NK-92 treated with Interleukin-12 subunit alpha and Interleukin-12 subunit beta, amount 100 ng/mL, for 24 hours (cell line): ENCODE measurements at places on chromosomes 3 and 15.

DNA sequence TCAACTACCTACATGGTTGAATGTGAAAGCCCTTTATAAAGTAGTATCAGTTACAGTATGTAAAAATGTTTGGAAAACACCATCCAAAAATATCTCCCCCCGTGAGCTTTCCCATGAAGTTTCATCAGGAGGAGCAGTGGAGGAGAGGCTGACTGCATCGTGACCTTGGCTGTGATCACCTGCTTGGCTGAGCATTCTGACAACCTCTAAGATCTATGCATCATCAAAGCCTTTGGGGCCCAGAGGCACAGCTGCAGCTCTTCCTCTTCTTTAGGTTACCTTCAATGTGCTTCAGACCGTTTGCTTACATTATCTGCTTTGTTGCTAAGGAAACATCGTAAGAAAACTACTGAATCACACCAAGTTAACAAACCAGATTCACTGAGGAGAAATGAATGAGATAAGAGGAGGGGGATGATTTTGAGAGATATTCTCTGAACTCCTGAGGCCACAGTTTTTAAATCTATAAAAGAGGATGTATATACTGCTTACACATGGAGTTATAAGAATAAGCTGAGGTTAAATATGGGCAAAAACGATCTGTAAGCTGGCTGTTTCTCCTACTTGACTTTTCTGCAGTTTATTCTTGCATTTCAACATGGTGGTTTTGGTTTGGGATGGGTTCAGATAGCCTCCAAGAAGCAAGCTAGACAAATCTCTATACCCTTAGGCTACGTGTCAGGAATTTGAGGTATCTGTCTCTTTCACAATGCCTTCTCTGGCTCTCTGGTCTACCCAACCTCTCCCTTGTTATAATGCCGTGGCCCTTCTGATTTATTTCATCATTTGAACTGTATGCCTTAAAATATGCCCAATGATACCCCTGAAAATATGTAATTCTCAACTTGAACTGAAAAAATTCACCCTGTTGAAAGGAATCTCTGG is 4.0 kb downstream of the GCSAM start:
- DNase-seq, result no peak

- DNase-seq, result no peak
Observed at GRCh38 chr3:37544869-37545352, 316.8 kb upstream of the CTDSPL start.

GRCh38 chr15:85312929-85313331 is 67.5 kb upstream of the AKAP13 start:
- DNase-seq, result no peak

DNA sequence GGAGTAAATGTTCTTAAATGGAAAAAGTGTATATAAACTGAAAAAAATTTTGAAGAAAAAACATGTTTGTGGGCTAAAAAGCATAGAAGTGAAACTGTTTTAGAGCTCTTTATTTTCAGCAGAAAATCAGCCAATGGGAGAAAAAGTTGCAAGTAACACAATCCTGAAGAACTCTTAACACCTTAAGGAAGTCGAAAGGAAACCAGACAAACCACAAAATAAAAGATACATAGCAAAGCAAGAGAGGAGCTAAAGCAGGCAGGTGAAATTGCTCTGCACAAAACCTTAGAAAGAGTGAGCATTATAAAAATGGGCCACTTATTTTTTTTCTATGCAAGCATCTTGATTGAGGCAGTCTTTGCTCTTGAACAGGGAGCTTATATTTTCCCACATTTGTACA is 300.5 kb downstream of the RAP2B start:
- DNase-seq, result no peak

DNA sequence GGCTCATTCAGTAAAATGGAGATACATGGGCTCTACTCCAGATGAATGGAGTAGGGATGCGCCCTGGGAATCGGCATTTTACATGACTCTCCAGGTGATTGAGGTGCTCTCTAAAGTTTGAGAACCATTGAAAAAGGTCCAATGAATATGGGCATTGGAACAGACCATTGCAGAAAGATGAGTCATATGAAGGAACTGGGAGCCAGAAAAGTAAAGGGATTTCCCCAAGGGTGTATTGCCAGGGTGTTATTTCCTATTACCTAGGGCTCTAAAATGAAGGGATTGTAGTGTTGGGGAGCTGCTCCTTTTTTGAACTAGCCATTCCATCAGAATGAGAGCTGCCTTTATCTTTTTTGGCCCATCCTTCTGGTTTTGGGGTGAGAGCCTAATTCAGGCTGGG is 21.7 kb downstream of the CLDN11 start:
- DNase-seq, result no peak

DNA sequence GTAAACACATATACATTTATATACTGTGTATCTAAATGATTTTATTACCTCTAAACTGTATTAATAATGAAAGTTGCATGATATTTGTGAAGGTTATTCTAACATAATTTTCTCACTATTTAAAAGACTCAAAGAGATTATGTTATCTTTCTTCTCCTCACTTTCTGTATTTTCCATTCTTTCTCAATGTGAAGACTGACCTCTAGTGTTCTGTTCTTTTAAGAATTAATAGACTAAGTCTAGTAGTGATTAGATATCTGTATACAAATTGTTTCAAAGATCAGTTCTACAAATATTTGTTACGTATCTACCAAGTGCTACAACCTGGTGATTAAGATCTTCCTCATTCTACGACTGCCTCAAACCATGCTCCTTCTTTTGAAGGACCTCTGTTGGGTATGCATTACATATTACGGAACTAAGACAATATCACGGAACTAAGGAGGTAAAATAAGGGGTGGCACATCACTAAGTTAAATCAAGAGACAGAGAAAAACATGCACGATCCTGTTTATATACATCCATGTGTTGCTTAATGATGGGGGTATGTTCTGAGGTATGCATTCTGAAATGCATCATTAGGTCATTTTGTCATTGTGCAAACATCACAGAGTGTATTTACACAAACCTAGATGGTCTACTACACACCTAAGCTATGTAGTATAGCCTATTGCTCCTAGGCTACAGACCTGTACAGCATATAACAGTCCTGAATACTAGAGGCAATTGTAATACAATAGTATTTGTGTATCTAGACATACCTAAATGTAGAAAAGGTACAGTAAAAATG is 161.5 kb upstream of the KBTBD8 start:
- DNase-seq, result no peak

DNA sequence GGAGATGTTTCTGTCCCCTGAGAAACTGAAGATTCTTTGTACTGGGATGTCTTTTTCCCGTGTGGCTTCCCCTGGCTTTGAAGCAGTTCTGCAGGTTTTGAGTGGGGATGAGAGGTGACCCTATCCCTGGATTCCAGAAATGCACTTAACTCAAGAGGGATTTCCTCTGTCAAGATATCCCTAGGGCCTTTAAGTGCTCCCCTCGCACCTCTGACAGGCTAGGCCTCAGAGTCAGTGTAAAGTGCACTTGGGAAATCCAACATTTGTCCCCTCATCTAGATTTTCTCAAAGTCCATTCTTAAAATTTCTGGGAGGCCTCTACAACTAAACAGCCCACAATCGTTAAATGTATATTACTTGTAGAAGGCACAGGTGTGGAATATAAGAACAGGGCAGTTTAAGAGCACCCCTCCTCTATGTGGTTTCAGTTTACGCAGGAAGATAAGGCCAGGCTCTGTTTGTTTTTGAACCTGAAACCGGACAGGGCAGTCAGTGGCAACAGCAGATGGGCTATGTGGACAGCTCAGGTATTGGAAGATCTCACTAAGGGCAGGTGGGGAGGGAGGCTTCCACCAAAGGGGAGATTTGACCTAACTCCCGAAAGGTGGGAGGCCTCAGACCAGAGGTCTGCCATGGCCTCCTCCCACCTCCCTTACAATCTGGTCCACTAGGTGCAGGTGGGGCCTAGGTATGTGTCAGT is 4.8 kb downstream of the C3orf52 start:
- no peak for DNase-seq

DNA sequence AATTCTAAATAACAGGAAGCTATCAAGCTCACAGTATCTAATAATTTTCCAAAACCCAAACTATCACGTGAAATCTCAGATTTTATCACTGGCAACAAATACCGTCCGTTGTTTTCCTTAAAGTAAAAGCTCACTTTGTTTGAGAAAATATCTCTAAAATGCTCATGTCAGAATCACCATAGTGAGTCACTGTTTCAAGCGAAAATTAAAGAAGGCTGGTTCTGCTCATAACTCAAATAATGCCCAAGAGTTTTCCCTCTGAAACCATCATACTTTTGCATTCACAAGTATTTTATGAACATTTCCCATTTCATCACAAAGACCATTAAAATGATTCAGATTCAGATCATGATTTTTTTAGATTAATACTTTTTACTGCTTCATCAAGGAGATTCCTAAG is 50.6 kb downstream of the TBL1XR1 start:
- no peak for DNase-seq

DNA sequence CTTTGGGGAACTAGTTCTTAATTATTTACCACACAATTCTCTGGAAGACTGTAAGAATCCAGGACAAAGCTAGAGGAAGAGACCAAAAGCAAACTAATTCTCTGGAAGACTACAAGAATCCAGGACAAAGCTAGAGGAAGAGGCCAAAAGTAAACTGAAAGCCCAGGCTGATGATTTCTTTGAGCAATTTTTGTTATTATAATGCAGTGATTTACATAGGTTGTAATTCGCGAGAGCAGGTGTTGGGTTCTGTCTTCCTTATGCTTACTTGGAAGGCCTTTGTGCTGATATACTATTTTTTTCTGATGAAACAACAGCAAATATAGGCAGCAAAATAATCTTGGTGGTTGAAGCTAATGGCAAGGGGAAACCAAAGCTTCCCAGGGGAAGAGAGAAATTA is 5.2 kb downstream of the SPTSSB start:
- no peak for DNase-seq

- no peak for DNase-seq
Observed at GRCh38 chr3:174483254-174483653, 375.9 kb upstream of the NAALADL2 start.

DNA sequence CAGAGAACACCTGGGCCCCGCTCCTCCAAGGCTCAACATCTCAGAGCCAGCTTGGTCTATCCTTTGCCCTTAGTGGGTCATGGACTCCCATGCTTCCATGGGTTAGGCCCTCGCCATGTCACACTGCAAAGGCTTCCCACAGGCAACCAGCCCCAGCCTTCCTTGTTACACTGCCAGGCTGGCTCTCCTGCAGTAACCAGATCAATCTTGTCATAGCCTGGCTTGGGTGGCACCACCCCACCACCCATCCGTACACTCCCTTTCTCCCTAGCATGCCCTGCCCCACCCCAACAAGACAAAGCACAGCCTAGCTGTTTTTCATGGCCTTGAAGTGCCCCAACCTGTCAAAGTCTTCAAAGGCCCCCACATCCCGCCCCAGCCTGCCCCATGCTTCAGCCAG is 30.5 kb downstream of the CA12 start:
- no peak for DNase-seq

GRCh38 chr3:123883111-123883510 is 1.0 kb downstream of the MYLK start:
- DNase-seq, result no peak

GRCh38 chr3:48739617-48739954 is 22.6 kb upstream of the IP6K2 start:
- DNase-seq, result no peak

DNA sequence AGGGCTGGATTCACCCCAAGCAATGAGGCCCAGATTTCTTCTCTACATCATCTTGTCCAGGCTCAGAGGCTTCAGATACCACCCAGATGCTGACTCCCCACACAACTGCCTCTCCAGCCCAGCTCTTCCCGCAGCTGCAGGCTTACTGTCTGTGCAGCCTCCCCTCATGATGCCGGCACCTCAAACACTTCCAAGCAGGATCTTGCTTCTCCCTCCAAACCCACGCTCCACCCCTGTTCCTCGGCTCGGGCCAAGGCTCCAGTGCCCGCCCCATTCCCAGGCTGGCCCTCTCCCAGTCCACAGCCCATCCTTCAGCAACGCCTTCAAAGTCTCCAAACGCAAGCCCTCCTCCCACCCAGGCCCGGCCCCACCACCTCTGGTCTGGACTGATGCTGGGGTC is 159.2 kb upstream of the LINGO1 start:
- DNase-seq, result no peak

DNA sequence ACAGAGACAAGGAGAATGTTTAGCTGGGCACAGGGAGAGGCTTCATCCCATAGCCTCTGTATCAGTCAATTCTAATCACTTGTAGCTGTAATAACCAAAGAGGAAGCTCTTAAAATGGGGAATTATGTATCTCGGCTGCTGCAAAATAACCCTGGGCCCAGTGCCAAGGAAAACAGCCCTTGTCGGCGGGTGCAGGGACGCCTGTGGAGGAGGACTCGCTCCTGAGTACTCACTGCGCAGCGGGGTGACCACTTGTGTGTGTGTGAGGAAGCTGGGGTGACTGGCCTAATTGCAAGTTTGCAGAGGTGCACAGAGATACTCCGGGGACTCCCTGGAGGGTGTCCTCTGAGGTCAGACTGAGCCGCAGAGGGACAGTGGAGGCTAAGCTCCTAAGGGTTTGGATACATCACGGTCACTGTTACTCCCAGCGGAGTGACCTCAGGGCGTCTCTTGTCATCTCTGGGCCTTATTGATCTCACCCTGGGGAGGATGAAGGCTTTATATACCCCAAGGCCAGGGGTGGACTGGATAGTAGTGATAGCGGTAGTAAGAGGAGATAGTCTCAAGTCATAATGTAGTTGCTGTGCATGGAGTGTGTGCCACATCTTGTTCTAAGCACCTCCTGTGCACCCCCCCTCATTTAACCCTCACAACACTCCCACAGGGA is 37.2 kb downstream of the SLC6A6 start:
- DNase-seq, result no peak

- DNase-seq, result no peak
Observed at GRCh38 chr3:32278714-32279113, 40.2 kb downstream of the CMTM8 start.

- no peak for DNase-seq
Observed at GRCh38 chr15:50124631-50125030, 5.6 kb upstream of the ATP8B4 start.

DNA sequence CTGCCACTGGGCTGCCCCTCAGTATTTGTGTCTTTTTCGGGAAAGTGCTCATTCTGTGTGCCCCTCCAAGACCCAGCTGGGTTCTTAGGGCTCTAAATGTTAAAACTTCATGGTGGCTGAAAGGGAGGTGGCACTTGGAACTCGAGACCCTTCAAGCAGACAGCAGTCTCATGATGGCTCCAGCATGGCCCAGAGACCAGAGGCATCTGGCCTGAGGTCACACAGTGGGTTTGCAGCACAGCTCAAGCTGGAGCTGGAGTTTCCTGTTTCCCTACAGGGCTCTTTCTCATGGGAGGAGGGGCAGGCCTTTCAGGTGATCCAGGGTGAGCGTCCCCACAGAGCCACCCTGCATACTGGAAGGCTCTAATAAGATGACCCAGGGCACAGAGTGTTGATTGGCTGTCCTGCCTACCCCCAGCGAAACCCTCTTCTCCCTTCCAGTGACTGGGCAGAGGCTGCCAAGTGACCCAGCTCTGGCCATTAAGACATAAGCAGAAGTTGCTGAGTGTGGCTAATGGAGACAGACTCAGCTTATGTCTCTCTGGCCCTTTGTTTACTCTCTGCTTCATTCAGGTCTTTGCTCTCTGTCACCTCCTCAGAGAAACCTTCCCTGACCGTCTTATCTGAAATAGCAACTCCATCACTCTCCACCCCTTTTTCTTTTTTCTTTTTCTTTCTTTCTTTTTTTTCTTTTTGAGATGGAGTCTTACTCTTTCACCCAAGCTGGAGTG is 166.6 kb upstream of the SMAD3 start:
- no peak for DNase-seq
